ENCODE measurements at places on chromosomes 12 and 14. TPM values are rescaled to one million over a fixed set of nuclear protein-coding genes. Genes with fewer than 3 reads are reported as not detected.

DNA sequence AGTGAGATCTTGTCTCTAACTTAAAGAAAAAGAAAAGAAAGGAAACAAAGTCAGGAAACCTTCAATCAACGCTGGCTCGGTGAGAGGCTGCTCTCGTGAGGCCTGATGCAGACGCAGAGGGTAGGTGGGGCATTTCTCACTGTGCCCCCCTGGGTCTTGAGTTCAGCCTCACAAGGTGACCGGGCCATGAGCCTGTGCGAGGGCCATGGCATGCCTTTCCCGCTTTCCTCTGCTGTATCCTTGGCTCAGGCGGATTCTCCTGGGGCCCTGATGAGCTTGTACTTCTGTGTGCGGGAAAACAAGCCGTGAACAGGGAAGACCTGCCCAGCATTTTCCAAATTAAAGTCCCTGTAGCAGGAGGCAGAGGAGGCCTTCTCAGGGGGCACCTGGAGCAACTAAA, 20.2 kb downstream of the ADGRD1 start:
- no peak for DNase-seq

- no peak for DNase-seq
These were observed 32.9 kb upstream of the ZFP36L1 start for GRCh38 chr14:68825729-68826128.

GRCh38 chr12:31280183-31280582, 45.8 kb downstream of the SINHCAF start:
- DNase-seq, result no peak

GRCh38 chr12:48194799-48195201, 8.3 kb downstream of the OR10AD1 start:
- DNase-seq, result no peak

IAPP gene
- not detected for polyA plus RNA-seq

DNA sequence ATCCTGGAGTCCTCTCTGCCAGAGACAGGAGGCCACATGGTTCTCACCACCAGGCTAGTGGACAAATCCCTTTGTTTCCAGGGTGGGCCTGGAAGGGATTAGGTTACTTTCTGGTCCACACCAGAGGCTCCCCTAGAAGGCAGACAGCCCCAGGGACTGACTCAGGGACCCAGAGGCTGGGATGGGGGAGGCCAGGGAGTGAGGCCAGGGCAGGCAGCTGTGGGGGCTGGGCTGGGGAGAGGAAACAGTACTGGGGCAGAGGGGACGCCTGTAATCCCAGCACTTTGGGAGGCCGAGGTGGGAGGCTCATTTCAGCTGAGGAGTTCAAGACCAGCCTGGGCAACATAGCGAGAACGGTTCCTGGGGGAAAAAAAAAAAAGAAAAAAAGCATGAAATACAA, 64.7 kb downstream of the TNFAIP2 start:
- no peak for DNase-seq
